ENCODE measurements at places on chromosomes 5 and 9.

- DNase-seq: no peak
Measured at GRCh38 chr5:37900692-37901091, 60.9 kb upstream of the GDNF start.

DNA sequence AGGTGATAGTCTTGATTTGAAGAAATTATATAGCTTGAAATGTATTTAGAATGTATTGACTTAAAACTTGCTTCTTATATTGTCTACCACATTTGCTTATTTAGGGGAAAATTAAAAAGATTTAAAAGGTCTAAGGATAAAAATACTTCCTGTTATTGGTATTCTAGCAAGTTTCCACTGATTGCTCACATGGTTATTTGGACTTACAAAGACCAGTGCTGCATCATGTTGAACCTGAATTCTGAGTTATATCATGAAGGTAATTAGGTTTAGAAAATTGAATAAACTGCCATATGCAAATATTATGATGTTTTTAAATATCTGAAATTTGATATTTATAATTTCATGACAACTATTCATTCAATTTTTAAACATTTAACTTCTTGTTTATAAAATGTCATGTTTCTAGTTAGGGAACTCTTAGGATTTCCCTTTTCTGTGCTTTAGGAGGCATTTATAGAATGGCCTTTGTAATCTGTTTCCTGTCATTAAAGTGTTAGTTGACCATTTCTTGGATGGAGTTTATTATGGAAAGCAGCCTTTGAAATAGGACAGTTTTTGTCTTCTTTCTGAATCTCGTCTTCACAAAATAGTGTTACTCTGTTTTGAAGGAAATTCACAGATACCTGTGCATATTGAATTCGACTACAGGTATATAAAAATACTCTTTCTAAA is 85.8 kb downstream of the MTREX start:
- DNase-seq: no peak

- DNase-seq: no peak
Measured at GRCh38 chr9:13597004-13597403, 317.5 kb upstream of the MPDZ start.

- DNase-seq: no peak
Measured at GRCh38 chr9:129084087-129084486, 3.2 kb downstream of the DOLPP1 start.

DNA sequence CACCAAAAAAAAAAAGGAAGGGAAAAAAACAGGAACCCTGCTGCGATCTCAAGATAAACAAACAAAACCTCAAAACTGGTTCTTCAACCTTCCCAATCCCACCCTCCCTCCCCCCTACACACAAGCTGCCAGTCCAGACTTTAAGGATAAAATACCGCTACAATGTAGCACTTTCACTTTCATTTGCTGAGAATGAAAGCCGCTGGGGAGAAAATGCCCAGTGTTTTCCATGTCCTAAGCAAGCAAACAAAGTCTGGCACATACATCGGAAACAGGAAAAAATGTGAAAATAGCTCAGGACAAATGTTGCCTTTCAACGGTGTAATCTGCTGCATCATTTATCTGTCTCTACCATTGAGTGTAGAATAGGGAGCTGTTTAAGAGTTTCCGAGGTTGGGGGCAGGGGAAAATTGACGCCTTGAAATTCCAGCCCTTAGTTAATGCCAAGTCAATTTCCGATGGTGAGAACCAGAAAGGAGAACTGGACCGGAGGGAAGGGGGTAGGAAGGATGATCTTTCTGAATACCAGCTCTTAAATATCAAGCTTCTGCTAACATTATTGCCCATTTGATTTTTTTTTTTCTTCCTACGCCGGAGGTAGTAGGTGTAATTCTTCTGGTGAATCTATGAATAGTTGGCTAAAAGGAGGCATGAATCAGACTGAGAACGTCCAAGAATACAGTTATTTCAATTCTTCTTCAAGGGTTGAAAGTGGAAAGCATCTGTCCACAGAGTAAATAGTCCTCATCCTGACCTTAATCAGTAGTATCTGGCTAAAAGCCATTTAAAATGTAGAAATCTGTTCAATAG is 1.2 kb upstream of the ADAMTS6 start:
- peak; percentile 40 for DNase-seq

DNA sequence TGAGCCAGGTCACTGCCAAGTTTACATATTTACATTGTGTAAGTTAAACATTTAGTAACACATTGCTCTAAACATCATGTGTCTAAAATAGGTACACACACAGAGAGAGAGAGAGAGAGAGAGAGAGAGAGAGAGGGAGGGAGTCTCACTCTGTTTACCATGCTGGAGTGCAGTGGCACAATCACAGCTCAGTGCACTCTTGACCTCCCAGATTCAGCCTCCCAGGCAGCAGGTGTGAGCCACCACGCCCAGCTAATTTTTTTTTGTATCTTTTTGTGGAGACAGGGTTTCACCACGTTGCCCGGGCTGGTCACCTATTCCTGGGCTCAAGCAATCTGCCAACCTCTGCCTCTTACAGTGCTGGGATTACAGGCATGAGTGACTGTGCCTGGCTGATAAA is 1045.3 kb downstream of the TLE1 start:
- no peak for DNase-seq

DNA sequence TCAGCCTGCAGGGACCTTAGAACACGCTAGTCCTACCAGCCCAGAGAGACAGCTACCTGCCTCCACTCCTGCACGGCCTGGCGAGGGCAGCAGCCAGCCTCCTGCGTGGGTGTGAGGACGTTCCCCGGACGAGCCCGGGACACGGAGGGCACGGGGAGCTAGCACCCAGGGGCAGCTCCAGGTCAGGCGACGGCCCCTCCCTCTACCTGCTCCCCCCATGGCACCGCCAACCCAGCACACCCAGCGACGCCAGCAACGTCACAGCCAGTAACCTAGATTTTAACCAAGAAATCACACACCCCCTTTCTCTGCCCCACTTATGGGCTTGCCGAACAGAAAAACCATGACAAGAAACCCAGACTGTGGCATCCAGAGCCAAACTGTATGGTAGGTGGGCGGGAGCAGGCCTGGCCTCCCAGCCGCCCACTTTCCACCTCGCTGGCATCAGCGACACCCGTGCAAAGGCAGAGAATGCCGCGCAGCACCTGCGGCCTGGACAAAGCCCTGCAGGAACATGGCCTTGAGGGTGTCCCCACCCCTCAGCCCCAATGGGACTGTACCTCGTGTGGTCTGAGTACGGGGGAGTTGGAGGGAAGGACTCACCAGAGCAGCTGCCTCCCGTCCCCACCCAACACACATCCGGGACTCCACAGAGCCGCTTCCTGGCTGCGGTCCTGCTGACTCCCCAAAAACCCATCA is 47.9 kb downstream of the NACC2 start:
- no peak for DNase-seq

DNA sequence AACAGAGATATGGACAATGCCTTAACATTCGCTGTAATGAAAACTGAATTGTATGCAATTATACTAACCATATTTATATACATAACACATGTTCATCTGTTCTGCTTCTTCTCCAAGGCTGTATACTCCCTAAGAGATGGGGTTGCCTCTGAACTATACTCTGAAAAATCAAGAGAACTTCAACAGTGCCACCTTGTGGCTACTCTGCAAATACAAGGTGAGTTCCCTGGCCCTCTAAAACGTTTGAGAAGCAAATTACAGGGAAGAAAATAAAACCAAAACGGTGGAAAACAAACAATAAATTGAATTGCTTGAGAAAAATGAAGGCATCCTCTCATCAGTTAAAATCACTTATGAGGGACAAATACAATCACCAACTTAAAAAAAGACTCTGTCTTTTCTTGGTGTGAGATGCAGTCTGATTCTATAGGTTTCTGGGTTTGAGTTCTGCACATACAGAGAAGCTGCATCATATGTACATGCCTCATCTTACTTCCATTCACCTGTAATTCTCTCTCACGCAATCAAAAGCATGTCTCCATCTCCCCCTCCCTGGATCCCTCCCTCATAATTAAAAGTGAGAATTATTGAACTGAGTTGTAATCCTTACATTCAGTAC is 98.6 kb downstream of the FBXW11 start:
- peak; percentile 9 for DNase-seq

DNA sequence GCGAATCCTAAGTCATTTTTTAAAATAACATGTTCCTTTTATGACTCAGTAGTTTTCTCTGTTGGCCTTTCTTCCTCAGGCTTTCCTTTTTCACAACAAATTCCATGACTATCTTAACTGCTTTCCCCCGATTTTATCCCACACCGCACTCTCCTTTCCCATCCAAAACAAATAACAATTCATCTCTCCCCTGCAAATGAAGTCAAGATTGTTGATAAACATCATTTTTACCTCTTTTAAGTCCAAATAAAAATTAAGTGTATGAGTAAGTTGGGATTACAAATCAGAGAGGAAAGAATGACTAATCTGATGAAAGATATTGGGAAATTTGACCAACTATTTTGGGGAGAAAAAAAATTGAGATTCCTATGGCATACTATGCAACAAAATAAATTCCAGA is 47.3 kb downstream of the SEC61B start:
- DNase-seq: peak; percentile 31

GRCh38 chr5:73387601-73388305 is 60.8 kb downstream of the FOXD1 start:
- no peak for DNase-seq

DNA sequence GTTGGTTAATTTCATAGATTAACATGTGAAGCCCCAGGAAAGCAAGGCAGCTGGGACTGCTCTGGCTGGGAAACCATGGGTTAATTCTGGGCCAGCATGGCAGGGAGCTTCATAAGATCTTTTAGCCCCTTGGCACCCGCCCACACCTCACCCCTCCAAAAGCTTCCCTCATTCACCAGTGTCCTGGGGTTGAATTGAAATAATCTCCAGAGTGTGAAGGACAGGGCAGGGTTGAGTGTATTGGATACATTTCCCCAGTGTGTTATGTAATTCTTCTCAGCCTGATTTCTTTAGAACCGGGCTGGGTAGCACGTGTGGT is 19.4 kb downstream of the WNT8A start:
- DNase-seq: no peak

- no peak for DNase-seq
Measured at GRCh38 chr9:136748666-136749611, 614 bp upstream of the LCN6 start.

DNA sequence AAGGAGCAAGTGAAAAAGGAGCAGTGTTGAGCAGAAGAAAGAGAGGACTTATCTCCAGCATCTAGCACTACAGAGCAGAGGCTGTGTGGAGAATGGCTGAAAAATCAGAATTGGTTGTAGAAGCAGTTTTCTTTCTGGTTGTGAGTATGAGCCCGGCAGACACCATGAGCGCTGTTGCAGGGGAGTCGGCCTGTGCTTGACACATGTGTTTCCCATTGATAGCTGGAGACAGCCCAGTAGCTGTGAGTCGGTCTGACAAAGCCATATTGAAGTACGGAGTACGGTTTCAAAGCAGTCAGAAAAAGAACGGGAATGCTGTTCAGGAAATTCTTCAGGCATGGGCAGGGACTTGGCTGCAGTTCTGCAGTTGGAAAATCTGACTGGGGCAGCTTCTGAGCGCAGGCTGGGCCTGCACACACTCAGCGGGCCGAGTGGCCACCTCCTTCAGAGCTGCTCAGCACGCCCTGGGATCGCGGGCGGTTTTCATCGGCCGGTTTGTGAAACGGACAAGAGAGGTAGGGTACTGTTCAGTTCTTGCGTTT is at the start of gene SGCD:
TSS of gene SGCD (plus strand) at position 447 of the 542 bp plus-strand sequence.
- DNase-seq: no peak

DNA sequence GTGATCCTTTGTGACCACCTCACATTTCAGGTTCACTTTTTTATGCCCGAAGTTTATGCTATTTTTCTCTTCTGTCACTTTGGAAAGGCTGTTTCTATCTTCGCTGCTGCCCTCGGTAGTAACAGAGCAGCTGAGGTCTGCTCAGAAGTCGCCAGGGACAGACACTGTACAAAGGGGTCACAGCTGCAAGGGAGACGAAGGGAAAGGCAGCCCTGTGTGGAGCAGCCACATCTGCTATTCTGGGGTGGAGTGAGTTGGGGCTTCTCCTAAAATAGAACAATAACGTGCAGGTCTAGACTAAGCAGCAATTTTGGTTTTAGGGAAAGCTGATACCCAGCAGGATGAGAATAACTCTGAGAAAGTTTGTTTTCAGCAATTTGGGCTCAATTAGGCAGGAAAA is 72.5 kb downstream of the ACTL7B start:
- no peak for DNase-seq

GRCh38 chr5:19058216-19058615 is 929.8 kb downstream of the CDH18 start:
- DNase-seq: no peak

DNA sequence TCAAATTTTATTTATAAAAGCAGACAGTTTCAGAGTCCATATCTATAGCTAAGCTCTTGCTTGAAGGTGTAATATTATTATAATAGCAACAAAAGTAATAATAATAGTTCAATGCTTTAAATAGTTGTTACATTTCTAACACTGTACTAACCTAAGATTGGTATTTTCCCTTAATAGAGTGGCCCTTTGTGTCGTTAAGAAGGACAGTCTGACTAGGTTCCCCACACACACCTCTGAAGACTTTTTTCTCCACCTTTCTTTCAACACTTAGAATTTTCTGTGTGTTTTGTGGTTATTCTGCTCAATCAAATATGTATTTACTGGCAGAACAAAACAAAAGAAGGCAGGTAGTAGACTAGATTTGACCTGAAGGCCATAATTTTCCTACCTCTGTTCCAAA is 223.2 kb upstream of the ACO1 start:
- no peak for DNase-seq

DNA sequence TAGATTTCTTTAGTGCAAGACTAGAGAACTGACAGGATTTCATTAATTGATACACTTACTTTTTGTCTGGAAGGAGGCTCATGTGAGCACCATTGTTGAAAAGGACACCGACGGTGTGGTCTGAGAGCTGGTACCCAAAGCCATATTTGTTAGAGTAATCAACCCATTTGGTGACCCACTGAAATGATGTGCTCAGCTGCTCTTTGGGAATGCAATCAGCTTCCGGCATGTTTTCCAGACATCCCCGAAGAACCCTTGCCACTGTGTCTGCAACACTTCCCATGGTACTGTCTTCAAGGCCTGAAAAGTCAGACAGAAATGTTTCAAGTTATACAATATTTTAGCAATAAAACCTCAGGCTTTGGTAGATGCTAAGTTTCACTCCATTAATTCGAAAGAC is 4.4 kb downstream of the PLK2 start:
- no peak for DNase-seq

DNA sequence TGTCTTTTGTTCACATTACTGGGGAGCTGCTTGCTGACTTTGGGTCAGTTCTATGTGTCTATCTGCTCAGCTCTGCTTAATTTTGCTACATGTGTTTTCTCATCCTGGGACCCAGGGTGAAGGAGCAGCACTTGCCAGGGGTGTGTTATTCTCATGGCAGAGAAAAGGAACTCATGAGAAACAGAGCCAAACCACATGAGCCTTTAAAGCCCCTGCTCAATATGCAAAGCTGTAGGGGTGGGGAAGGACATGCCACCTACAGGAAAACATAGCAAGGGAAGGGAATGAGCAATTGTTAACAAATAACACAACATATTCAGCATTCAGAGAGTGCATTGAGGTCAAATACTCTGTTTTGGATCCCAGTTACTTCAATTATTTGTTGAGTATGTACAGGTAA is 290.9 kb downstream of the CDK5RAP2 start:
- DNase-seq: no peak

GRCh38 chr9:94805585-94805984 is 79.1 kb downstream of the AOPEP start:
- peak; percentile 81 for DNase-seq

GRCh38 chr9:69028754-69029153 is 6.8 kb upstream of the FXN start:
- DNase-seq: no peak

All from non-pigmented ciliary epithelial cell (primary cell).